ENCODE measurements at places on chromosomes 7 and 10. TPM values are rescaled to one million over a fixed set of nuclear protein-coding genes. Genes with fewer than 3 reads are reported as not detected.

- no peak overlapping the region for H3K4me3 ChIP-seq
- peaks cover 25% of the 10 kb centered on the region for H3K27me3 ChIP-seq
- H3K36me3 ChIP-seq: no peaks in the 10 kb centered on the region
- H3K27ac ChIP-seq: no peak overlapping the region
Measured at GRCh38 chr10:11435581-11435981, 175.9 kb downstream of the USP6NL start.

Gene SH2D4B
- total RNA-seq: not detected

Gene GIMAP6
- total RNA-seq: 24.3 TPM

Gene CPEB3
- 13.6 TPM for total RNA-seq

DNA sequence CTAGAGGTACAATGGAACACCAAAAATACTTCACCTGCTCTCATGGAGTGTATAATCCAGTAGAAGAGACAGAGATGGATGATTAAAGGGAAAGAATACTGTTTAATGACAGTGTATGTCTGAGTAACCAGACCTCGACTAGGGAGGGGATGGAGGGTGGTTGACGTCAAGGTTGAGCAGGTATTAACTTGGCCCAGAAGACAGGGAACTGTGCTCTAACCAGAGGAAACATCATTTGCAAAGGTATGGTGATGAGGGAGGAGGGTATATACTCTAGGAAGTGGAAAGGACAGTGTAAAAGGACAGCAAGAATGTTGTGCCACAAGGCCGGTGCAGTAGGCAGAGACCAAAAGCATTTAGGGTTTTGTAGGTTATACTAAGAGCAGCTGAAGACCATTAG, 2.9 kb downstream of the MIOS start:
- no peak overlapping the region for H3K4me3 ChIP-seq
- H3K27me3 ChIP-seq: no peaks in the 10 kb centered on the region
- no peak for DNase-seq
- H3K36me3 ChIP-seq: peaks cover 6% of the 10 kb centered on the region
- H3K4me1 ChIP-seq: peaks cover 36% of the 10 kb centered on the region

DNA sequence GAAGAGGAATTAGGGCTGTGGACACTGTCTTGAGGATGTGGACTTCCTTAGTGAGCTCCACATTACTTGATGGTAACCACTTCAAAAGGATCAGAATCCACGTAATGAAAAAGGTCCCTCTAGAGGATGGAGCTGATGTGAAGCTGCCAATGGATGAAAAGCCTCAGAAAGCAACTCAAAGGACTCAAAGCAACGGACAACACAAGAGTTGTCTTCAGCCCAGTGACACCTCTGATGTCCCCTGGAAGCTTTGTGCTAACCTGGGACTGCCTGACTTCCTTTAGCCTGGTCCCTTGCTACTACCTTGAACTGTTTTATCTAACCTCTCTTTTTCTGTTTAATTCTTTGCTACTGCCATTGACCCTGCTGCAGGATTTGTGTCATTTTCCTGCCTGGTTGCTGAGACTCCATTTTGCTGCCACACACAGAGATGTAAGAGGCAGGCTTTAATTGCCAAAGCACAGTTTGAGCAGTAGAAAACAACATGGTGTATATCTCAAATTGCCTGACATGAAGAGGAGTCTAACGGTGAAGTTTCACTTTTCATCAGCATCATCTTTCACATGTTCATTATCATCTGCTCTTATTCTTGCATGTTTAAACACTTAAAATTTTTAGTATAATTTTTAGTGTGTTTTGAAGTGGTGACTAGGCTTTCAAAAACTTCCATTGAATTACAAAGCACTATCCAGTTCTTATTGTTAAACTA, 11.1 kb upstream of the SGCE start:
- no peaks in the 10 kb centered on the region for H3K4me1 ChIP-seq
- no peak for DNase-seq
- no peak overlapping the region for H3K27ac ChIP-seq
- H3K4me3 ChIP-seq: no peak overlapping the region
- H3K36me3 ChIP-seq: no peaks in the 10 kb centered on the region

- H3K4me1 ChIP-seq: peaks cover 9% of the 10 kb centered on the region
- no peaks in the 10 kb centered on the region for H3K27me3 ChIP-seq
- no peak overlapping the region for H3K4me3 ChIP-seq
- no peak overlapping the region for H3K27ac ChIP-seq
Measured at GRCh38 chr7:36100634-36101033, 52.4 kb upstream of the EEPD1 start.

Gene FAM237B
- total RNA-seq: not detected

DNA sequence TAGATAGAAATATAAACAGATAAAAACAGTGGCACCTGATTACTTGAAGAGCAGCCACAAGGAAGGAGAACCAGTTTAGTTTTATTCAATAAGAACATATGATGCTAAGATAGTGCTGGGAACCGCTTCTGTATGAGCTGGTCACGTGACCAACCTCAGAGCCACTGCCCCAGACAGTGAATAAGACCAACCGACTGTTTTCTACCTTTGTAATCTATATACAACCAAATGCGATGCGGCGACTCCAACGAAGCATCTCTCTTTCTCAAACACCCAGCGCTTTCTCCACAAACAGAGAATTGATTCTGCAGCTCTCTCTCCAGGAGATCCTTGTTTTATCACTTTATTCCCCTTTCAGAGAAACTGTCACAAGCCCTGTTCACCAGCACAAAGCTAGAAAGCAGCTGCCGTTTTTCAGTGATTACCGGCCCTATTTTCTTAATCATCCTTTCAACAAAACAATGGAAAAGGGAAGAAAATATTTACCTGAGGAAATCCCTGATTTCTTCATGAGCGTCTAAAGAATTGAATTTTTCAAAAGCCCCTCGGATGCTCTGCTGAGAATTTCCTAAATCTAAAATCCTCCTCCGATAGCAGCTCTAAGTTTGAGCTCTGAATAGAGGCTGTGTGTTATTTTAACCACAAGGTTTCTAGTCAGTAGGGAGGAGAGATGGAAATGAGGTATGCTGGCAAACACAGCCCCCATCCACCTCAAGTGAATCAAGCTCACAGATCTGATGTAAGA, 55.7 kb upstream of the JCAD start:
- H3K36me3 ChIP-seq: no peaks in the 10 kb centered on the region
- H3K27me3 ChIP-seq: no peaks in the 10 kb centered on the region
- no peak for DNase-seq
- peak overlapping the region; percentile 42 for H3K4me3 ChIP-seq

GRCh38 chr7:134101716-134102115, 25.4 kb upstream of the LRGUK start:
- no peaks in the 10 kb centered on the region for H3K4me1 ChIP-seq
- H3K27ac ChIP-seq: no peak overlapping the region
- no peaks in the 10 kb centered on the region for H3K36me3 ChIP-seq
- no peak for DNase-seq
- H3K4me3 ChIP-seq: no peak overlapping the region
- H3K27me3 ChIP-seq: no peaks in the 10 kb centered on the region

DNA sequence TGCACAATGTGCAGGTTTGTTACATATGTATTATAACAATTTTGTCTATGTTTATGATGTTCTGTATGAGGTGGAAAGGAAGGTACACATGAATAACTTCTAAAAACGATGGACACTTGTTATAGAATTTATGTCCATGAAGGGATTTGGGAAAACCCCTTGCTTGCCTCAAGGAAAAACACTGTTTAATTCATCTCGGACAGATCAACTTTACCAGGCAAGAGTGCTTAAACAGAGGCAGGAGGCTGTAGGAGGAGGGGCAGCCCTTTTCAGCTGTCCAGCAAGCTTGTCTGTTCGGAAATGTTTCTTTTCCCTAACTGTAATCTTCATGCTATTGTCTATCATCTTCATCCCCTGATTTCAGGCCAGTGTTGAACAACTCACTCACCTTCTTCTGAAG, 200.9 kb downstream of the CDC14C start:
- H3K27me3 ChIP-seq: no peaks in the 10 kb centered on the region
- no peak overlapping the region for H3K4me3 ChIP-seq
- no peak overlapping the region for H3K27ac ChIP-seq

DNA sequence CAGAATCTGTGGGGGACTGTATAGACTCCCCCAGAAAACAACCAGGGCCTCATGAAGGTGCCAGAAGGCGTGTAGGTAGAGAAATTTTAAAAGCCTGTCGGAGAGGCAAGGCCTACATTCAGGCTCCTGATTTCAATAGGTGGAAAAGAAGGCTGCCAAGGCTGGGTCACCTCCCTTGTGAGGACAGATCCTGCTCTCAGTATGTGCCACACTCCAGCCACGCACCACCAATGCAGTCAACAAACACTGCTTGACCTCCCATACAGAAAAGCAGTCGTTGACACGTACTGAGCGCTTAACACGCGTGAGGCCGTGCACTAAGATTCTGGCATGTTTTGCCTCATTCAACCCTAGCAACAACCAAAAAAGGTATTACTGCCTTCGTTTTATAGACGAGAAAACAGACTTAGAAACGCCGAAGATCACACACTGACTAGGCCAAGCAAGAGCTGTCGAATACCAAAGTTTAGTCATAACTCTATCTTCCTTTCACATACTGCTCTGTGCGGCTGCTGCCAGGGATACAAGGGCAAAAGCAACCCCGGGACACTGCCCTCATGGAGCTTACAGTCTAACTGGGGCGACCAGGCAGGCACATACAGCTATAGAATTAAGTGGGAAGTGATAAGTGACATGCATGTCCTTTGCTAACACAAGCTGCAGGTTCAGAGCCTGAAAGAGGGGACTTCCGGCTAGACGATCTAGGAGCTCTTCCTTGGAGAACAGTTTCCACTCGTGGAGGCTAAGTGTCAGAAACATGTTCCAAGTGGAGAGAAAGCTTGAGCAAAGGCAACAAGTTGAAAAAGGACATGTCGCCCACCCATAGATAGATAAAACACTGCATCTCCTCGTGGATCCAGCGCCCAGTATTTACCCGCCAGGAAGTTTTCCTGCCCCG, 797 bp upstream of the NKX2-3 start:
- no peak overlapping the region for H3K4me3 ChIP-seq
- peaks cover 100% of the 10 kb centered on the region for H3K27me3 ChIP-seq

DNA sequence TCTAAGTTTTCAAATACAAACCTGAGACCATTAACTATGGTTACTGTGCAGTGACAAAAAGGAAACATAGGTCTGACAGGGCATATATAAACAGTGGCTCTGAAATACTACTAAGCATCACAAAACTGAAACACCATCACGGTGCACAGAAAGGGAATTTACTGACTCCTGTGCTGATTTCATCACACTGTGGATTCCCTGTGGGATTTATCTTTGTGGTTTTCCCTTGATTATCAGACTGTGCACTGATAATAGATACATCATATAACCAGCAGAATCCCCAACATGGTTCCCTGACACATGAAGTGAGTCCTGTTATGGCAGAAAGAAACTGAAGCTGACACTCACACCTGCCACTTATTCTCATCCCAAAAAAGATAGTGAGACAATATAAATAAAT, 676.3 kb upstream of the KCND2 start:
- DNase-seq: no peak
- no peak overlapping the region for H3K4me3 ChIP-seq
- H3K27ac ChIP-seq: no peak overlapping the region
- no peaks in the 10 kb centered on the region for H3K4me1 ChIP-seq
- H3K36me3 ChIP-seq: no peaks in the 10 kb centered on the region
- H3K27me3 ChIP-seq: no peaks in the 10 kb centered on the region

Gene PAPOLB
- 0.05 TPM for total RNA-seq
